Fibroblast of mammary gland (primary cell): ENCODE measurements at places on chromosomes 13 and 19.
A peak's percentile ranks its signal among the peaks of the same experiment; 100 is the strongest.

- no peak for DNase-seq
Observed at GRCh38 chr19:48866692-48867091, 1.7 kb downstream of the PLEKHA4 start.

DNA sequence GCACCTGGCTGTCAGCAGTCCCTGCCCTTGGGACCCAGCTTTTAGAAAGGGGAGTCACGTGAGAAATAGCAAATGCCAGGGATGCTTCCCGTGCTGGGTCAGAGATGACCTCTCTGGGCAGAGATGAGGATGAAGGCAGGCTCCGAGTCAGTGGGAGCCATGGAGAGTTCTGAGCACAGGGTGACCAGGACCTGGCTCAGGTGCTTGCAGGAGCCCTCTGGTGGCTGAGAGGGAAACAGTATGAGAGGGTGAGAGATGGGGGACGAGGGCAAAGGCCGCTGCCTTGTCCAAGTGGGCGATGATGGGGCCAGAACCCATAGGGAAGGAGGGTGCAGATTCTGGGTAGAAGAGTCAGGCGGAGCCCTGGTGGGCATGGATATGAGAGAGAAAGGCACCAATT is 15.8 kb downstream of the TMED1 start:
- DNase-seq, result no peak

- DNase-seq, result peak; percentile 45
Observed at GRCh38 chr13:43935878-43936277, 56.2 kb downstream of the LACC1 start.

DNA sequence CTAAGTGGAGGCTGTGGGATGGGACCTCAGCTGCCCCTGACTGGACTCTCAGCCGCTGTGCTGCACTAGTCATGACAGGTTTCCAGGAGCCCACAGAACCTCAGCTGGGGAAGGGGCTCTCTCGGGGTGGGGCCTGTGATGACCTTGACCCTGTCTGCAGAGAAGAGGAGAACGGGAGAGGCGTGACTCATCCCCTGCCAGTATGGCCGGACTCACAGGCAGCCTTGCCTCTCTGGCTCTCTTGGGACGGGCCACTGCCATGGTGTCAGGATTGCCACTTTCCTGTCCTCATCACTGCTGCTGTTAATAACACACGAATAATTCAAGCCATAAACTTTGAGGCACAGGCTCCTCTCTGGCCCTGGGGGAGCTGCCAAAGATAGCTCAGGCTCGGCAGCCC is 295.3 kb downstream of the UQCRFS1 start:
- no peak for DNase-seq

- DNase-seq, result no peak
Observed at GRCh38 chr19:50820086-50820485, 3.5 kb downstream of the KLK1 start.

DNA sequence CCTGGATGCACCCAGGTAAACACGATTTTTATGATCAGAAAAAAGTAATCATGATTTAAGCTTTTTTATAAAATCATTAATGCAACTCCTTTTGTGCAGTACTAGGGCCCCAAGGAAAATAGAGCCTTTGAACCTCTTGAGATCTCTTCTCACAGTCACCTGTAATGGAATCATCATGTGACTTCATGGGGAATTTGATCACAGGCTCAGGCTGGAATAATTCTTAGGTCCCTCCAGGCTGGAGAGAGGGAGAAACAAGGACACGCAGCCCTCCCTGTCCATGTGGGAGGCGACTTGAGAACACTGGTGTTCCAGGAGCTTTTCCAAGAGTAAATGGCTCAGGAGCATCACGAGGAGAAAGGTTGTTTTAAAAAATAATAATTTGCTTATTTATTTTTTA is 156.1 kb downstream of the NUFIP1 start:
- no peak for DNase-seq

- peak; percentile 30 for DNase-seq
Observed at GRCh38 chr19:5955636-5955935, 22.4 kb downstream of the RANBP3 start.

- no peak for DNase-seq
Observed at GRCh38 chr19:48239120-48239519, 16.6 kb downstream of the CARD8 start.

GRCh38 chr13:97535614-97536013 is 101.6 kb downstream of the RAP2A start:
- peak; percentile 85 for DNase-seq

- no peak for DNase-seq
Observed at GRCh38 chr13:93655154-93655553, 428.5 kb downstream of the GPC6 start.

- no peak for DNase-seq
Observed at GRCh38 chr19:35449359-35450043, 1.4 kb downstream of the FFAR2 start.

DNA sequence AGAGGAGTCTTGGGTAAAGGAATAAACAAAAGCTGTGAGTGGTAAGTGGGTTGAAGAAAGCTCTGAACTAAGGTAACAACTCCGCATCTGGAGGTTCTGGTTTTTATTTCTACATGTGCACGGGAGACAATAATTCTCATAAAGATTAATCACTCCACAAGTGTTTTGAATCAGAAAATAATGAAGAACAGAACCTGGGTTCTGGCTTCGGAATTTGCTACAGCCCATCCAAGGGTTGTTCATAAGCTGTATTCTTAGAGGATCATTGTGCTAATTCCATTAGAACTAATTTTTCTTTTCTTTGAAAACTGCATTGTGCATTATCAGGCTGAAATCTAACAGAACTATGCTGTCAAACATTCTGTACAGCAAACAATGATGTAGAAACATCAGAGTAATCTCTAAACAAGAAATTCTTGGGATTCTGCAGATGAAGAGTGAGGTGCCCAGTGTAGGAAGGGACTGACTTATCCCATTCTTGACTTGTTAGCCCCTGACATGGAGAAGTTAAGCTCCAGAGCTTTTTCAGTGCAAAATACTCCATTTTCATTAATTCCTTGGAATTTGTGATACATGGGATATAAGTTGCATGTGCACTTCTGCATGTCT is 368.2 kb downstream of the COG6 start:
- DNase-seq, result peak; percentile 48

- no peak for DNase-seq
Observed at GRCh38 chr13:76991432-76991795, 467 bp upstream of the CLN5 start.

DNA sequence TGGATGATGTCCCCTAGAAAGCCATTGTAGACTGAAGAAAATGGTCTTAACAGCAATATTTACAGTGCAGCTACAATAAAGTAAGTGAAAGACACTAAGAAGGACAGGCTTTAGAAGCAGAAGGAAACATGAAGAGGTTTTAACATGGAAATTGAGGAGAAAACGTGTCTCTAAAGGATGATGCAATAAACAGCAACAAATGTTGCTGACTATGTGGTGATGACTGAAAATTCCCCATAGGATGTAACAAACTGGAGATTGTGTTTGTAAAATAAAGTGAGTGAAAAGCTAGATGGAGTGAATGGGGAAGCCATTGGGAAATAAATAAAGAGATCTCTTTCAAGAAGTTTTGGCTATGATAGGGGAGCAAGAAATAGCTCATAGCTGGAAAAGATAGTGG is 186.7 kb upstream of the IPO5 start:
- peak; percentile 28 for DNase-seq

DNA sequence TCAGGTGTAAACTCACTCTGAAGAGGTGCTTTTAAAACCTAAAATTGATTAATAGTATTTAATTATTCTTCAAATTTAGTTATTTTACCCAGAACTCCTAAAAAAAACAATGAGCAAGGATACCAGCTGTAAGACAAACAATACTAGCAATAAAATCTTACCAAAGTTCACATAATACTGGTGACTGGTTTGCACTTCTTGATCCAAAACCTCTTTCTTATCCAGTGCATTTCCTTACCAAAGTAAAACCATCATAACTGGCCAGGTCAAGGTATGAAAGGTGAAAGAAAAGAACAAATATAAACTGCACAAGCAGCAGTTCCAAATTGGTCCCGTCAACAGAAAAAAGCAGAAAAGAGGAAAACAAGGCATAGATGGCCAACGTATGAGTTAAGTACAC is 62.7 kb downstream of the PSPC1 start:
- DNase-seq, result no peak

GRCh38 chr13:59631271-59631670 is 532.5 kb downstream of the DIAPH3 start:
- DNase-seq, result no peak

DNA sequence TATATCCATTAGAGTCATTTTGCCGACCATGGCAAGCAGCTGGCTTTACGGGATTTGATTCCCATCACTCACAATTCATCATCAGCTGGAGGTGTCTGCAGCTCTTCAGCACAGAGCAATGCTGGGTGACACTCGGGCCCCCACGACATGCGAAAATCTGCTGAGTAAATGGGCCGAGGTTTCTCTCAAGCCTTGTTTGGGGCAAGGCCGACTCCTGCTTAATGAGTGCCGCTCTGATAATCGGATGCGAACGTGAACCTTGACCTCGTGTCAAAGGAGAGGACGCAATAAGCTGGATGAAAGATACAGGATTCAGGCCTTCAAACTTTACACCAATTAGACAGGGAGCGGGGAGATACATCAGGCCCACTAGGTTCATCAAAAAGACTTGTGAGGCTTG is 65.2 kb downstream of the GGACT start:
- no peak for DNase-seq

- DNase-seq, result no peak
Observed at GRCh38 chr19:8688930-8689329, 9.7 kb downstream of the ACTL9 start.

- DNase-seq, result no peak
Observed at GRCh38 chr19:50695251-50696093, 24.1 kb downstream of the SHANK1 start.

- DNase-seq, result no peak
Observed at GRCh38 chr19:46347985-46348384, 1.1 kb downstream of the PPP5C start.

GRCh38 chr19:41945135-41945766 is 13.9 kb downstream of the RABAC1 start:
- DNase-seq, result no peak

GRCh38 chr13:113605461-113605860 is 20.9 kb downstream of the TFDP1 start:
- no peak for DNase-seq

- DNase-seq, result no peak
Observed at GRCh38 chr19:55538132-55538531, 1.2 kb upstream of the SBK2 start.

DNA sequence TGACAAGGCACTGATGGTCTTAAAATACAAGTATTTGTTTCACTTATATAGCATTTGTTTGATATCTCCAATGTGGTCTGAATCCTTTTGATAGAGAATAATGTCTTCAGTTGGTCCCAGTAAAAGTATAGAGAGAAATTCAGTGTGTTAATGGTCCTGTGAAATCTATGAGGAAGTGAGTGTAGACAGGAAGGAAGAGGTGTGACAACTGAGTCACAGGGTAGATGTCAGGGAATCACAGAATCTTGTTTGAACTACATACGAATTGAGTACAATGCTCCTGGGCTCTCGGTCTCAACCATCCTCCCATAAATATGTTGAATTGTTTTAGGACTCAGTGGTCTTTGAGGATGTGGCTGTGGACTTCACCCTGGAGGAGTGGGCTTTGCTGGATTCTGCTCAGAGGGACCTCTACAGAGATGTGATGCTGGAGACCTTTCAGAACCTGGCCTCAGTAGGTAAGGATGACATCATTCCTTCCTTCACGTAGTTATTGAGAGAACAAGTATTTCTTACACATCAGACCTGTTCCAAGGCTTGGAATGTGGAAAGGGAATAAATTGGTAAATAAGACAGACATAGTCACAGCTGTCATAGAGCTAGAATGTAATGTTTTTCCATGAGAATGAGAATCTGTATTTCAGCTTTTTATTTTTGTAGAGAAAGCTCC is 9.1 kb downstream of the ZNF555 start:
- no peak for DNase-seq

- peak; percentile 30 for DNase-seq
Observed at GRCh38 chr19:49421039-49421877, 2.0 kb downstream of the PTH2 start.

- no peak for DNase-seq
Observed at GRCh38 chr13:43933378-43933777, 53.7 kb downstream of the LACC1 start.

GRCh38 chr19:50204811-50205675 is 1.6 kb downstream of the MYH14 start:
- DNase-seq, result no peak

DNA sequence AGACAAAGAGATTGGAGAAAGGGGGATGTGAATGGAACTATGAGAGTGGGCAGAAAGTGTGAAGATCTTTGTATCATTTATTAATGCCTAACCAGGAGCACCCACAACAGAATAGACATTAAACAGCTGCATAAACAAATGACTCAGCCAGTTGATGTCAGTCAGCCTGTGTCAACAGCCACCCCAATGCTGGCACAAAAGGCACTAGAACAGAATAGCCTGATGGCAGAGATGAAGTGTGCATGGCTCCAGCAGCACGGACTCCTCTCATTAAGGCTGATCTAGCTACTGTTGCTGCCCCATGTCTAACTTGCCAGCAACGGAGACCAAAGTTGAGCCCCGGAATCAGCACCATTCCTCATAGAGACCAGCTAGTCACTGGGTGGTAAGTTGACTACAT is 7.8 kb downstream of the CPB2 start:
- DNase-seq, result peak; percentile 2

DNA sequence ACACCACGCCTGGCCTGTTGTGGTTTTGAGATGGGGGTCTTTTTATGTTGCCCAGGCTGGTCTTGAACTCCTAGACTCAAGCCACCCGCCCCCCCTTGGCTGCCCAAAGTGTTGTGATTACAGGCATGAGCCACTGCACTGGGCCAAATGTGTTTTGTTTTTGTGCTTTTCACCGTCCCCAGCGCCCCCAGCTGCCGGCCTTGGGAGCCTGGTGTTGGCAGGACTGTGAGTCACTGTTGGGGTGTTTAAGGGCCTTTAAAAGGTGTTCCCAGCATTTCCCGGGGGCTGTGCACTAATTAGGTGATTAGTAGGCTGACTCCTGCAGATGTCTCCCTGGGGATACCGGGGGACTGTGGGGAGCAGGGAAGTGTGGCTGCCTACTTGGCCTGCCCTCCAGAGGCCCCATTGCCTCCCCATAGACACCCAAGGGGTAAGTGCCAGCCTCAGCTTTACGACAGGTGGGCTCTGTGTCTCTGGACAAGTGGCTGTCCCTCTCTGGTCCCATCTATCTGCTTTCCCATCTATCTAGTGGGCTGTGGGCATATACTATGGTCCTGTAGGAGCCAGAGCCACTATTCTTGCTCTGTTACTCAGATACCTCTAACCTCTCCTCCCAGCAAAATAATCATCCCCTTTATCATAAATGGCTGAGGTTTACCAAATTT is 11.8 kb upstream of the TLE5 start:
- peak; percentile 30 for DNase-seq

DNA sequence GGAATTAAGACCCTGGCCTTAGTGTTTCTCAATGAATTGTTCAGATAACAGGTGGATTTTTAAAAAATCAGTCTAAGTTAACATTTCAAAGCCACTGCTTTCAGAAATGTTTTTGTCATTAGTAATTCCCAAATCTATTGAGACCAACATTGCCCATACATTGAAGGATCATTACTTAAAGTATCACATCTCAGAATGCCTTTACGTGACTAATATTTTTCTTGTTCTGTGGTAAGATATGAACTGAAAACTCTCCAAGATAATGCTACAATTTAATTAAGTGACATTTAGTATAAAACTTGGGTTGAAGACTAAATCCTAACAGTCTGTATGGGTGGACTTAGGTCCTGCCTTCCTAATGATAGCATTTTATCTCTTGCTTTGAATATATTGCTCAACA is 59.4 kb upstream of the POSTN start:
- DNase-seq, result no peak
